Stimulated activated memory B cell treated with anti-CD40 and anti-IgM and Interleukin-4, amounts not matched to agents 10 μg/mL and 1 μg/mL and 100 μg/mL, for 72 hours (primary cell): ENCODE measurements at places on chromosomes 16 and 17.

- ATAC-seq: peak; percentile 56
Observed at GRCh38 chr17:2954898-2955445, 108.4 kb downstream of the OR1D5 start.

GRCh38 chr17:44536090-44536953 is 21.0 kb upstream of the FZD2 start:
- ATAC-seq: no peak

- no peak for ATAC-seq
Observed at GRCh38 chr17:49703557-49704277, 4.0 kb downstream of the SLC35B1 start.

- ATAC-seq: peak; percentile 99
Observed at GRCh38 chr17:42248351-42249179, 27.6 kb downstream of the STAT5B start.

DNA sequence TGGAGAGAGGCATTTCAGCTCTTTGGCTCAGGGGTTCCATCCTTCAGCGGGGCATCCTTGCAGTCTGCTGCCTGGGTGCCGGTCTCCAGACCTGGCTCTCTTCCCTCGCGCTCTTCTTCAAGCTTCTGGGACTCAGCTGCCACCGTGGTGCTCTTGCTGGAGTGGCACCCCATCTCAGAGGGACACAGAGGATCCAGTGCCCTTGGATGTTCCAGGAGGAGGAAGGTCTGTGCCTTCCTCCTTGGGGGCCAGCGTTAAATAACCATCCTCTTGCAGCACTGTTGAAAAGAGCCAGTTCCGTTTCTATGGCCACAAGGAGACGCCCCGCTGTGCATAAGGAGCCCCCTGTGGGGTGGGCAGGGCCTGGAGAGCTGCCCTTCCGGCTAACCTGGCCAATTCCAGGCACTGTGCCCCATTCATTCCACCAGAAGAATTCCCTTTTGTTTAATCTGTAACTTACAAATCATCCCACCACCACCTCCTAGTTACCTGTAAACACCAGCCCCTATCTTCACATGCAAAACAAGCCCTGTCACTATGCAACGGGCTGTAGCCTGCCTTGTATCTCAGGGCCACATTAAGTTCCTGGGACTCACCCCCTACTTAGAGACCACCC is 8.6 kb downstream of the CHD9NB start:
- no peak for ATAC-seq

DNA sequence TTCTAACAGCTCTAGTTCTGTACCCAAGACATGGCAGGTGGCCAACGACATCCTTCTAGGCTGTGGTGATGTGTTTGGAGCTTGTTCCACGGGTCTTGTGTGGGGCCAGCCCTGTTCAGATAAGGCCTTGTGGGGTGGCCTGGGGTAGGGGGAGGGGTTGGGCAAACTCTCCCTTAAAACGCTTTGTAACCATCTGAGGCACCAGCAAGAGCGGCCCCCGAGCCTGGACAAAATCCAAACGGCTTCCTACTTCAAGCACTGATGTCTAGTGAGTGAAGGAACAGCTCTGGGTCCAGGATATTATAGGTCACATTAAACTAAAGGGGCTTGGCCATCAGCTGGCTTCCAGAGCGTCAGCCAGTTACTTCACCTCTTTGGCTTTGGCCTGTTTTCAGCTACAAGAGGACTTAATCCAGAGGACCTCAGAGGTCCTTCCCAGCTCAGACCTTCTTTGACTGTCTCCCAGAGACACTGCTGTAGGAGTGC is 11.9 kb downstream of the SERPINF1 start:
- no peak for ATAC-seq

DNA sequence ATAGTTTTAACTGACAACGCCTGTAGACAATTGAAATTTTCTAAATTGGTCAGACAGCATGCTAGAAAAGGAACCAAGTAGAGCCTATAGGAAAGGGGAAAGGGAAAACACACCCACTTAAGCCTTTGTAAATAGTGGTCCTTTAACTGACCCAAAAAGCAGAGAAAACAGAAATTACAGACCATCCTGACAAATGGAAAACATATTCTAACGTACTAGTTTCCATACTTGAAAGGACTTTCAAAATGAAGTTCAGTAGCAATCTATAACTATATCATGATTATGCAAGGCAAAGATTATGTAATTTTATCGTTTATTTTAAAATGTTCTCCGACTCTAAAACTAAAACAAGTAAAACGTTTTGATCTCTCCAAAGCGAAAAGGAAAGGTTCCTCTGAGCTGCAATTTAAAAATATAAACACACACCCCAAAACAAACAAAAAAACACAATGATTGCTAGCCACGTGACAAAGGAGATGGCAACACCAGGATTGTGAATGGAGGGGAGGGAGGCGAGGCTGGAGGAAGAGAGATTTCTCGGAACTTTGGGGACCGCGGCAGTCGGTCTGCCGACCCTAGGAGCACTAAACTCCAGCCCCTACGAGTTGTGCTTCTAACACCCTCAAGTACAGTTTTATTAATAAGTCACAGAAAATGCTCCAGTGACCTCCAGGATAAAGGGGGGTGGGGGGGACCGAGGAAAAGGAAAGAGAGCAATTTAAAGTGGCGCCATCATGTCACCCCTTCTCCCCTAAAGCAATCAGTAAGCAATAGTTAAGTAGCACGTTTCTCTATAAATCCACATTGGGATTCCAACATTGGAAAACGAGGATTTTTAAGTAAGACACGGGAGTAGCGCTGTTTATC is 1.7 kb downstream of the KANSL1 start:
- no peak for ATAC-seq

- ATAC-seq: peak; percentile 73
Observed at GRCh38 chr16:11025120-11025531, 80.8 kb downstream of the CLEC16A start.

GRCh38 chr16:11530171-11530940 is 56.4 kb downstream of the LITAF start:
- ATAC-seq: no peak

- no peak for ATAC-seq
Observed at GRCh38 chr17:81515530-81516041, 3.0 kb upstream of the ACTG1 start.

DNA sequence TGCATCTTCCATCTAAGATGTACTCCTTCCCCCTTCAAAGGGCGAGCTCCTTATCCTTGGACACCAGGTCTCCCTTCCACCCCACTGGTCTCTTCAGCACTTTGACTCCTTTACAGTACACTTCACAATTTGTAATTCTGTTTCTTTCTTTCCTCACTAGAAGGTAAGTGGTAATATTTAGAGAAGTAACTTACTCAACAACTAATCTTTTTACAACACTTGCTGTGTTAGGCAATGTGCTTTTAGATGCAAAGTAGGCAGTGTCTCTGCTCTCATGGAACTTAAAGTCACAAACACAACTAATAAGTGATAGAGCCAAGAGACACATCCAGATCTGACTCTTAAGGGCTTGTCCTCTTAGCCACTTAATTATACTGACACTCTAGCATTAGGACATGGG is 6.4 kb downstream of the SIAH1 start:
- no peak for ATAC-seq

DNA sequence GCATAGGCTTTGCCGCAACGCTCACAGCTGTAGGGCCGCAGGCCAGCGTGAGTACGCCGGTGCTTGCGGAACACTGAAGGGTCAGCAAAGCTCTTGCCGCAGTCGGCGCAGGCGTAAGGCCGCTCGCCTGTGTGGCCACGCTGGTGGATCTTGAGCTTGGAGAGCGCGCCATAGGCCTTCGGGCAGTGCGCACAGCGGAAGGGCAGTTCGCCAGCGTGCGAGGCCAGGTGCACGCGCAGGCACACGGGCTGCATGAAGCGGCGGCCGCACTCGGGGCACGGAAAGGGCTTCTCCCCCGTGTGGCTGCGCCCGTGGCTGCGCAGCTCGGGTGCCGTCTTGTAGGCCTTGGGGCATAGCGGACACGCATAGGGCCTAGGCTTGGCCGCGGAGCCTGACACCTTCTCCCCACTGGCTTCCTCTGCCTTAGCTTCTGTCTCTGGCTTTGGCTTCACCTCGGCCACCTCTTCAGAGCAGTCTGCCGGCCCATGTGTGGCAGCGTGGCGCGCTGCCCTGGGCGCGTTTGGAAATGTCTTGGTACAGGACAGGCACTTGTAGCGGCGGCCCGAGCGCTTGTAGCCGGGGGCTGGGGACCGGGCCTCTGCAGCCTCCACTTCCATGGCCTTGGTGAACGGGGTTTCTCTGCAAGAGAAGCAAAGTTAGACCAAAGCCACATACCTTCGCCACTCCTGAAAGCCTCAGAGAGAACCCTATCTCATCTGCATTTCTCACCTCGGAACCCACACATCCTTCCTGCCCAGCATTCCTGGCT is 10.0 kb downstream of the ZNF668 start:
- ATAC-seq: no peak

- no peak for ATAC-seq
Observed at GRCh38 chr17:79029327-79030009, 5.5 kb downstream of the C1QTNF1 start.

DNA sequence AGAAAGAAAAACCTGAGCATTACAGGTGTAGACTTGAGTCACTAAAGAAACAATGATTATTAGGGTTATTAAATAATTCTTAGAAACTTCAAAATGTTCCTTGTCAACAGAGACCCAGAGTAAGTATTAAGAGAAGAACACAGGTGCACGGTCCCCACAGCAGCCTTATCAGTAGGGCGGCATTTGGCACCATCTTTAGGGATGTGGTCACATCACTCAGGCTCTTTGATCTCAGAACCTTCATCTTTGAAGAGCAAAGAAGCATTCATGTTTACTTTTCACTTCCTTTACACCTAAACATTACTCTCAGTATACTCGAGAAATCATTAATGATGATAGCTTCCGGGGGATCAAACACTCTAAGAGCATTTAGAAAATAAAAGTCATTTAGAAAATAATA is 928.7 kb downstream of the KCNJ2 start:
- ATAC-seq: no peak

DNA sequence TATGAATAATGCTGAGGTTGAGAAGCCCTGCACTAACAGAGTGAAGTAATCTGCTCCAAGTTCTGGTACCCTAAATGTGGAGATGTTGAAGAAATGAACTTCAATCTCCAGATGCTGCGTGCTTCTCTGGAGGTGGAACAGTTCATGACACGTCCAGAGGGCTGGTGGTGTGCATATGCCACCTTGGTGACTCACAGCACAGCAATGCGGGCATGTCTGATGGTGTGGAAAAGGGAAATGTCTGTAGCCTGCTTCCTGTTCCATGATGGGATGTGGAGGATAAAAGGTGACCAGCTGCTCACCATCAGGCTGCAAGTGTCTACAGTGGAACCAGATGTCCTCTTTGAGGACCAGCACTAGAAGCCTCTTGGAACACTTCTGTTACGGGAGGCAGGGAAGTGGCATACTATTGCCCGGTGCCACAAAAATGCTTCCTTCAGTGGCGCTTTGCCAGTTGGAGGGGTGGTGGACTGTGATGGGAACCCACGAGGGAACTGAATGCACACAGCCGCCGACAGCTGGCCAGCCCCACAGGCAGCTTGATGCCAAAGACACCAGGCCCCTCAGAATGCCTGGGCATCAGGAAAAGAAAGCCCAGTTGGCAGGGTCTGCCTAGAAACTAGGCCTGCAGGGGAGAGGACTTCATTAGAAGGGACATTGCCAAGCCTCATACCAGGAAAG is 19.9 kb downstream of the SNX11 start:
- ATAC-seq: no peak

GRCh38 chr16:9908613-9909012 is 273.6 kb downstream of the GRIN2A start:
- no peak for ATAC-seq

DNA sequence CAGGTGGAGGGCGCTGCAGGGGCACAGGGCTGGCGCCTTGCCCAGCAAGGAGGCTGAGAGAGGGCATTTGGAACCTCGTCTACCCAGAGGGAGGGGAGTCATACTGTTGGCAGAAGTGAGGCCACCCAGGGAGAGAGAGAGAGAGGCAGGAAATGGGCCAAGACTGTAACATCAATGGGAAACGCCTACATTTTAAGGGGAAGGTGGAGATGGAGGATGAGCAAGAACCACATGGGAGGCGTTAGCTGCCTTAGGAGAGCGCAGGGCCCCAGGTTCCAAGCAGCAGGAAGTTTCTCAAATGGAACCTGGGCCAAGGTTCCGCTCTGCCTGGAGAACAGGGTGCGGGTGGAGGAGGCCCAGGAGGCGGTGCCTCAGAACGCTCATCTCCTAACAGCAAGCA is 2.7 kb upstream of the WFDC1 start:
- no peak for ATAC-seq

- ATAC-seq: no peak
Observed at GRCh38 chr17:17064322-17064721, 22.1 kb downstream of the MPRIP start.

GRCh38 chr17:55201308-55201932 is 63.3 kb upstream of the HLF start:
- ATAC-seq: no peak

- ATAC-seq: peak; percentile 4
Observed at GRCh38 chr17:74749279-74750038, 1.0 kb downstream of the NHERF1 start.

DNA sequence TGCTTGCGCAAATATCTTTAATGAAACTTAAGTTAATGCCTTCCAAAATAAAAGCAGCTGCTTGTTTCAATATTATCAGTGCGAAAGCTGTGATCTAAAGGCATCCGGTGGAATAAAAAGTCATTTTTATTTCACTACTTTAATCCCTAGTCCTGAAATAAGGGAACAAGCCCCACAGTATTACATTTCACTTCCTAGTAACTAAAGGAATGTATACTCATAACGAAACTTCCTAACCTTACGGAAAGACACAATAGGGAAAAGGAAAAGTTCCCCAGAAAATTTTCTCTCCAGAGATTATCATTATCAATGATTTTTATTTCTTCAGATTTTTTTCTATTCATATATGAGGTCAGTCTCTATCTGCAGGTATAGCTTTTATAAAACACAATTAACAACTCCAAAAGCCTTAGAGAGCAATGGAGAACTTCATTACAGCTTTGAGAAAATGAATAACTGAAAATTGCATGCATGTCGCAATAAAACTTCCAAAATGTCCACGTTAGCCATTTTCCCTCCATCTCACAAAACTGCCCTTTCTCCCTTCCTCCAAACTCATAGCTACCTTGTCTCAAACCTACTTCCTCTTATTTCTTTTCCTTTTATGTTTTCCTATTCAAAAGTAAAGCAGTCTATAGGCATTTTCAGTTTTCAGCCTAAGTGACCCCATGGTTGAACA is 154.3 kb upstream of the MED13 start:
- no peak for ATAC-seq

GRCh38 chr16:78523212-78523985 is 423.9 kb downstream of the WWOX start:
- peak; percentile 60 for ATAC-seq

- no peak for ATAC-seq
Observed at GRCh38 chr16:71569621-71570020, 7.3 kb downstream of the TAT start.

DNA sequence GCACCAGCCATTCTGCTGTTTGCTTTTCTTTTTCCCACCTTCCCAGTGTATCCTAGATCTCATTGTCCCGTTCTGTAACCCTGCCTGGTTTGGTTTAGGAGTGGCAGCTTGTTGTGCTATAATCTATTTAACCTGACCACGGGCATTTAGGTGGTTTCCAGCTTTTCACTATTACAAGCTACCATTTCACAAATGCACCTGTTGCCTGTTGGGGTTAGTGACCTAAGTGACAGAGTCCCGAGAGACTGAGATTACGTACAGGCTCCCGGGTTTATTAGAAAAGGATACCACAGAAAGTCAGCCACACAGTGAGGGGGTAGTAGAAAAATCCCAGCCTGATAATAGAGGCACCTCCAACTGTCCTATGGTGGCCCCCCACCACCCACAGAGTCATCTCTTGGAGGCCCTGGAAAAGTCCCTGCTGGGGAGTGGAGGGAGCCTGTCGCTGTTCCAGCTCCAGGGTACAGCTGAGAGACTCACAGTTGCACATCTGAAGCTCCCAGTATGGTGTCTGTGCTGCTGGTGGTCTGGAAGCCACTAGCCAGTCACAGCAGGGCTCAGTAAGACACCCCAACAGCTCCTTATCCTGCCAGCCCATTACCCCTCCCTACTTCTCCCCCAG is 21.2 kb downstream of the CLEC16A start:
- ATAC-seq: peak; percentile 90
